Activated CD4-positive, alpha-beta T cell treated with anti-CD3 and anti-CD28 coated beads, Interleukin-2, amount 50 U/mL, for 16 hours (primary cell): ENCODE measurements at places on chromosomes 6 and 20.

- DNase-seq = no peak
Observed at GRCh38 chr6:48754641-48755040, 643.6 kb upstream of the PTCHD4 start.

DNA sequence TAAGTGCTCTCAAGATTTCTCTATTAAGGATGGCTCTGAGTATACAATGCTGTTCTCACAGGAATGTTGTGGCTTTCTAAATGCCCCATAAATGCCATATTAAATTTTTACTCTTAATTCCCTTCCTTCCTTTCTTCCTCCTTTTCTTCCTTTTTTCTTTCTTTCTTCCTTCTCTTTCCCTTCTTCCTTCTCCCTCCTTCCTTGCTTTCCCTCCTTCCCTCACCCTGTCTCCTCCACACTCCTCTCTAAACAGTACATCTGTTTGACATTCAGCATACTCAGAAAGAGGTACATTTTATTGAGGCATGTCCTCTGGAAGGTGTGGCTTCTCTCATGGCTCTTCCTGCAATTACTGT lies 433 bp upstream of the SLC17A1 start:
- DNase-seq = no peak

GRCh38 chr6:81767163-81767891 lies 14.8 kb upstream of the TENT5A start:
- no peak for DNase-seq

- peak; percentile 8 for DNase-seq
Observed at GRCh38 chr6:156886409-156886808, 109.2 kb downstream of the ARID1B start.

GRCh38 chr6:162358625-162359024 lies 368.9 kb downstream of the PRKN start:
- no peak for DNase-seq

- DNase-seq = no peak
Observed at GRCh38 chr6:35036828-35037663, 104.1 kb downstream of the TCP11 start.

DNA sequence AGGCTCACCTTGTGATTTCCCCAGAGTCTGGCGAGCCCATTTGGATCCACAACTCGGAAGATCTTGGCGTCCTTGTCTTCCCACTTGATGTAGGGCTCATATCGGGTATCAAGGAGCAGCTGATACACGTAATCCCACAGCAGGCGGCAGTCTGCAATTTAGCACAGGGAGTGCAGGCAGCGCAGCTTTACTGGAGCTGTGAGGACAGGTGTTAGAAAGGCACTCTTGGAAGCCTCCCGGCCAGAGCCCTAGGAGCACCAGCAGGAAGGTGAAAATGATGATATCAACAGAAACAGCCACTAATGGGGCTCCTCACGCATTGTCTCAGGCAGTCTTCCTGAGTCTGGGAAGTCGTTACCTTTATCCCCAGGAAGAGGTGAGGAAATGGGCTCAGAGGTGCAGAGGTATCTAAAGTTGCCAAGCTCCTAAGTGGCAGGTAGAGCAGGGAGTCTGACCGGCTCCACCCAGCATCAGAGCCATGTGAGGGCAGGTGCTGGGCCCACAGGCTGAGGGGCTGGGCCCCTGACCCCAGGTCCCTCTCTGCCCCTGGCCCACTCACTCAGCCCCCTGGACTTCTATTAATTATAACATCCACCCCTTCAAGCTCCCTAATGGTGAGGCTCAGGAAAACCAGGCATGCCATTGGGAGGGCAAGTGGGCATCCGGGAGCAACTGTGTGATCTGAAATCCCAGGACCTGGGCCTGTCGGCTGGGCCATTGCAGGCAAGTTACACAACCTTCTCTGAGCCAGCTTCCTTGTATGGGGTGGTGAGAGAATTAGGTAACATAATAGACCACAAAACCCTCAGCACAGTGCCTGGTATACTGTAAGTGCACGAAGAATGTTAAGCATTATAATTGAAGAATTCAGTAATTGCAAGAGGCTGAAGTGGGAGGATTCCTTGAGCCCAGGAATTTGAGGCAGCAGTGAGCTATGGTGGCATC lies 18.3 kb downstream of the ETV7 start:
- DNase-seq = no peak

GRCh38 chr6:100346828-100347227 lies 117.9 kb downstream of the SIM1 start:
- DNase-seq = no peak

GRCh38 chr20:16537025-16537665 lies 36.1 kb downstream of the KIF16B start:
- no peak for DNase-seq

GRCh38 chr6:153804755-153805330 lies 234.2 kb upstream of the OPRM1 start:
- no peak for DNase-seq

- no peak for DNase-seq
Observed at GRCh38 chr6:71410681-71411080, 122.1 kb downstream of the OGFRL1 start.

GRCh38 chr6:107611094-107611810 lies 121.3 kb downstream of the SOBP start:
- no peak for DNase-seq

DNA sequence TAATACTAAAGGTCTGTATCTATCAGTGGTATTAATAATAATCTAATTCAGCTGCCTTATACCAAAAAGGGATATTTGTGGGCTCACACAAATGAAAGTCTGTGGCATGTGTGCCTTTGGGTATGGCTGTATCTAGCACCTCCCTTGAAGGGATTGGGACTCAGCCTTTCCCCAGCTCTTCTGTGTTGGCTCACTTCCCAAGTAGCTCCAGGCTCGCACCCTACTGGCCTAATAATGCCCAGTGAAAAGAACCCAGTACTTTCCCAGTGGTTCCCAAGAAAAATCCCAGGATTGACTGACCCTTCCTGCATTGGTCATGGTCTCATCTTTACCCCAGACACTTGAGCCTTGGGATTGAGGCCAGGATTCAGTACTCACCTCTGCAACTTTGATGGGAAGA lies 60.7 kb upstream of the CDKAL1 start:
- no peak for DNase-seq

GRCh38 chr20:3311623-3312022 lies 72.6 kb upstream of the SLC4A11 start:
- DNase-seq = no peak

DNA sequence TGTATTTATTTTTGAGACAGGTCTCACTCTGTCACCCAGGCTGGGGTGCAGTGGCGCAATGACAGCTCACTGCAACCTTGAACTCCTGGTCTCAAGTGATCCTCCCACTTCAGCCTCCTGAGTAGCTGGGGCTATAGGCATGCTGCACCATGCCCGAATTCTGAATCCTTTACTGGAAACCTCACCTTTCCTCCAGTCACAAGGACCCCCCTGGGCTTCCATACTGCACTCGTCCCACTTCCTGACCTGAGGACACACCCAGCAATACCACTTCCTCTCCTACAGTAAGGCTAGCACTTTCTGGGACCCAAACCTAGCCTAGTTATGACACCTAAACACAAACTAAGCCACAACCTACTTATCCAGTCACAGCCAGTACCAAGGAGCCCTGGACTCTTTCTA lies 68.2 kb downstream of the FAM217A start:
- peak; percentile 55 for DNase-seq

DNA sequence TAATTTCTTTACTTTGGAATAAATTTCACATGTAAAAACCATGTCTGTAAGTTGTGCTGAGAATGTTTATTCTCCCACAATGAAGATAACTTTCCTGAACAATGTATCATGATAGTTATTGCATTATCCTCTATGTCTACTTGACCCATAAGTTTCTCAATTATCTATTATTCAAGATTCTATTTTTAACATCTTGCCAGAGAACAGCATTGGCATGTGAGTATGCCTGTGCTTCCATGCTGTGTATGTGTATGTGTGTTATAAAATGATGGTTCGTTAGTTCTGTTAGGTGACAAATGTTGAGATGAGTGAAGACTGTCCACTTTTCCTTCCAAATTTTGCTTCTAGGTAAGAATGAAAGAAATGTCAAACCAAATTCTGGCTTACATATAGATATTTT lies 111.9 kb downstream of the EYA4 start:
- no peak for DNase-seq

- no peak for DNase-seq
Observed at GRCh38 chr6:36526066-36526465, 21.2 kb downstream of the STK38 start.

DNA sequence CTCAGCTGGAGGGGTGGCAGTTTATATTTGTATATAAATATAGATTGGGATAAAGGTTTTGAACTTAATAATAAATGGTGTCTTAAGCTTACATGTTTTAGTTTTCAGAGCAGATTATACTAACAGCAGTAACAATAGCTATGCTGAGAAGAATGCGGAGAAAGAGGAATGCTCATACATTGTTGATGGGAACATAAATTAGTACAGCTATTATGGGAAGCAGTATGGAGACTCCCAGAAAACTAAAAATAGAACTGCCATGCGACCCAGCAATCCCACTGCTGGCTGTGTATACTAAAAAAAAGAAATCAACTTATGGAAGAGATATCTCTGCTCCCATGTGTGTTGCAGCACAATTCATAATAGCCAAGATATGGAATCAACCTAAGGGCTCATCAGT lies 127.9 kb downstream of the BCKDHB start:
- no peak for DNase-seq

DNA sequence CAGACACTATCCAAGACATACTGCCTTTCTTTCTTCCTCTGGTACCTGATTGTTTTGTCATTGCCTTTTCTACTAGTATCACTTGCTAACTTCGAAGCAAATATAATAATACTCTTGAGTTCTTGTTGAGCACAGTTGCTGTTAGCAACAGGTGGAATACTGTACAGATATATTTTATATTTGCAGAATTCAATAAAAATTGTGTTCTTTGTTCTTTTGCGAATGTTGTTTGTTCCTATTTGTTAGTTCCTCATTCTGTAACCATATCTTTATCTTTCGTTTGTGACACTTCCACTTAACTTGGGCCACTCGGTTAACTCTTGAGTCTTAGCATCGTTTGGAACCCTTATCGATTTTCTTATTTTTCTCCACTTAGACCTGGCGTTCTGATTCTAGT lies 868 bp downstream of the CYB5R4 start:
- DNase-seq = no peak

DNA sequence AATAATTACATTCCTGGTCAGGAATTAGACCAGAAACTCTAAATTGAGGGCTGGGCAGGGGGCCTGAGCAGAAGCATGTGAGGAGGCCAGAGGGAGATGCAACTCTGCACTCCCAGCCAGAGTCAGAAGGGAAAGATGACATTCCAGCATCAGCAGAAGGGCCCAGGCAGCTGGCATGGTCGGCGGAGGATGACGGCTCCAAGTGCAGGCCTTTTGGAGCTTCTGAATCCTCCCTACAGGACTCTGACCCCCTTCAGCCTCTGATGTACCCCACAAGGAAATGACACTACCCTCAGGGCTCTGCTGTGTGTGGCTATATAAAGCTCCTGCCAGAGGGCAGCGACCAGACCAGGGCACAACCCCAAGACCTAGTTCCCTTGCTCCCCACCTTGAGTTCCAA lies 1.9 kb downstream of the LRFN2 start:
- DNase-seq = no peak

DNA sequence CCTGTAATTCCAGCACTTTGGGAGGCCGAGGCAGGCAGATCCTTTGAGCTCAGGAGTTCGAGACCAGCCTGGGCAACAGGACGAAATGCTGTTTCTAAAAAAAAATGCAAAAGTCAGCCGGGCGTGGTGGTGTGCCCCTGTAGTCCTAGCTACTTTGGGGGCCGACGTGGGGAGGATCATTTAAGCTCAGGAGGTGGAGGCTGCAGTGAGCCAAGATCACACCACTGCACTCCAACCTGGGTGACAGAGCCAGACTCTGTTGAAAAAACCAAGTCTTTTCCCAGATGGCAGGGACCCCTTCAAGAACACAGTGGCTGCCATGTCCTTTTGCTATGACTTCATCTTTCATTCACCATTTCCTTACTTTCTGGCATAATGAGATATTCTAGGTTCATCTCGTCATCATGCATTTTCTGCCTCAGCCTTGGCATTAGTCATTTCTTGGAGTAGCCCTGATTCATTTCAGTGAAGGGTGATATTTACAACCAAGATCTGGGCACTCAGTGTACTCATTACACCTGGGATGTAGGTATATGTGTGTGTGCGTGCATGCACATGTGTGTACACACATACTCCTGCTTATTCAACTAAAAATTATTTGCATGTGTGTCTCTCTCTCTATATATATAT lies 61.4 kb upstream of the TOX2 start:
- no peak for DNase-seq

DNA sequence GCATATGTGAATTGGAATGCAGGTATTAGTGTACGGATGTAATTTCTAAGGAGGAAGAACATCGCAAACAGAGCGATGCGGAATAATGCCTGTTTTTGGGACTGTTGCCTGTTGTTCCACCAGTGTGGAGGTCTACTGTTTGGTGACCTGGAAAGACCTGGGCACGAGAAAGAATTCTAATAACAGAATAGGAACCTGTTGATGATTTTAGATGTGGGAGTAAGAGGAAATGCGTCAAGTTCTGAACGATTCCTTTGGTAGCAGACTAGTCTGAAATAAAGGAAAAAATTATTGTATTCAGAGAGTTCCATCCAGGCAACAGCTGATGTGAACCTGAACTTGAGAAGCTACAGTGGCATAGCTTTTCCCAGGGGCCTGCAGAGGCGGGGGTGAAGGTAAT lies 192.1 kb downstream of the DTNBP1 start:
- no peak for DNase-seq

DNA sequence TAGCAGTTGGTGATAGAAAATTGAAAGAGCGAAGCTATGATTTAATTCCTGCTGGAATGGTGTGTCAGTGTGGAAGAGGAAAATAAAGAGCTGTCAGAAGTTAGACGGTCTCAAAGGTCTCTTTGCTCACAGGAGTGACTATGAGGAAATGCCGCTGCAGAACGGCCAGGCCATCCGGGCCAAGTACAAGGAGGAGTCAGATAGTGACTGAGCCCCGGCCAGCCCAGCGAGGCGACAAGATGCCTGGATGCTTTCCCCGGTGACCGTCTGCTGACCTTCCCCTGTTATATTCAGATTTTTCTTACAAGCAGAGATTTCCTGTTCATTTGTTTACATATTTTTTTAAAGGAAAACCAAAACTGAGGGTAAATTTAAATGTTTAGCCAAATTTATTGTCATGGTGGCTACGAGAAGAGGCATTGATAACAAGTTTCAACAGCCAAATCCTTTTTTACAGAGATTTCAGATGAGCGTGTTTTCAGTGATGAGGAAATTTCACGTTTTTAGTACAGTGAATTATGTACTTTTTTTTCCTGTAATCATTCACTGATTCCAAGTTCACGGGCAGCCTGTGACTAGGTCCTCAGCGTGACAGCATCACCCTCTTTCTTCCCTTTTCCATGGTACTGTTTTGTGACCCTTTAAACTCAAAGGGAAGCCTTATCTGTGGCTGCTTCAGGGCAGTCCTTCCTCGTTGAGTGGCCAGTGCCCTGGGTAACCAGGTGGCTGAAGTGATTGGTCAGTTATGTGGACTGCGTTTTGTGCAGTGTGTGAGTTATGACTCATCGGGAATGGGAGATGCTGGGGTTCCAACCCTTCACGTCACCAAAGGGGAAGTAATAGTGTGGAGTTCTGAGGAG lies 12.6 kb downstream of the DYNLT1 start:
- DNase-seq = no peak

- no peak for DNase-seq
Observed at GRCh38 chr6:55046869-55047422, 127.4 kb upstream of the HCRTR2 start.

- DNase-seq = no peak
Observed at GRCh38 chr20:18172379-18172778, 34.7 kb downstream of the KAT14 start.
